ENCODE measurements at places on chromosomes 12 and 14. TPM values are rescaled to one million over a fixed set of nuclear protein-coding genes. Genes with fewer than 3 reads are reported as not detected.
A peak's percentile ranks its signal among the peaks of the same experiment; 100 is the strongest.

The FKBP3 gene
- 58.3 TPM for total RNA-seq

The TRAF3 gene
- 120 TPM for total RNA-seq

DNA sequence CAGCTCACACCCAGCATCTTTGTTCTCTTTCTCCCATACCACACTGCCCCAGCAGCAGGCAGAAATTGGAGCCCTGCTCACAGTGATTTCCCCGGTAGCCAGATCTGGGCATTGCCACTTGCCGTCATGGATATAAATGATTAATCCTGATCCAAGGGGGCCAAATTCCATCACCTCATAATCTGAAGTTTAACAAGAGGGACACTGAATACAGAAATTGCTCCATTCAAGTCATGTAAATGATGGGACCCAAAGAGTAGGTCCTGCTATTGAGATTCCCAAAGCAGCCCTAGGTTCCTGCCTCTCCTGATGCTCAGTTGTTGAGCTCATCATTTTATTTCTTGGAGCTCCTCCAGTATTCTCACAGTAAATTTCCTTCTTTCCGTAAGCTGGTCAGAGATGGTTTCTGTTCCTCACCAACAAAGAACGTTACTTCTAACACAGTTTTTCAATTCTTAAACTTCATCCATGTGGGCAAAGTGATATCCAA, 11.7 kb downstream of the ITPR2 start:
- no peak for DNase-seq
- no peaks in the 10 kb centered on the region for H3K27me3 ChIP-seq
- peaks cover 4% of the 10 kb centered on the region for H3K36me3 ChIP-seq
- H3K4me1 ChIP-seq, result peaks cover 34% of the 10 kb centered on the region

- H3K4me1 ChIP-seq, result no peaks in the 10 kb centered on the region
- H3K27ac ChIP-seq, result no peak overlapping the region
- H3K4me3 ChIP-seq, result no peak overlapping the region
- no peak for DNase-seq
- no peaks in the 10 kb centered on the region for H3K27me3 ChIP-seq
These were observed 45.0 kb upstream of the FZD10 start for GRCh38 chr12:130117233-130117632.

DNA sequence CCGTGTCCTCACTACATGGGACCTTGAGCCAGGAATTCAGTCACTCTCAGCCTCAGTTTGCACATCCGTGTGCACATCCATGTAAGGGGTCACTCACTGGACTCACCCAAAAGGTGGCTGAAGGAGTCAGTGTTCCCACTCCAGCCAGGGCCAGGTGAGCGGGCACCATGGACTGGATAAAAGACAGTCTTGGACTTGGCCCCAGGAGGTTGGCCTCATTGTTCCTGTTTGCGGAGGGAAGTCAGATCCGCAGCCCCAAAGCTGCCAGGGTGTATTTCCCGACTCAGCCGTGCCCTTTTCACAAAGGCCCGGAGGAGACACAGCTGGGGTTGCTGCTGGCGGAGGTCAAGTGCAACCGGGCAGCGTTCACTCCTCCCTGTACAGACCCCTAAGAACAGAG, 170.7 kb upstream of the MYL2 start:
- no peak overlapping the region for H3K4me3 ChIP-seq
- peaks cover 7% of the 10 kb centered on the region for H3K27me3 ChIP-seq
- H3K27ac ChIP-seq, result no peak overlapping the region
- H3K4me1 ChIP-seq, result peaks cover 25% of the 10 kb centered on the region
- no peak for DNase-seq
- H3K36me3 ChIP-seq, result no peaks in the 10 kb centered on the region

DNA sequence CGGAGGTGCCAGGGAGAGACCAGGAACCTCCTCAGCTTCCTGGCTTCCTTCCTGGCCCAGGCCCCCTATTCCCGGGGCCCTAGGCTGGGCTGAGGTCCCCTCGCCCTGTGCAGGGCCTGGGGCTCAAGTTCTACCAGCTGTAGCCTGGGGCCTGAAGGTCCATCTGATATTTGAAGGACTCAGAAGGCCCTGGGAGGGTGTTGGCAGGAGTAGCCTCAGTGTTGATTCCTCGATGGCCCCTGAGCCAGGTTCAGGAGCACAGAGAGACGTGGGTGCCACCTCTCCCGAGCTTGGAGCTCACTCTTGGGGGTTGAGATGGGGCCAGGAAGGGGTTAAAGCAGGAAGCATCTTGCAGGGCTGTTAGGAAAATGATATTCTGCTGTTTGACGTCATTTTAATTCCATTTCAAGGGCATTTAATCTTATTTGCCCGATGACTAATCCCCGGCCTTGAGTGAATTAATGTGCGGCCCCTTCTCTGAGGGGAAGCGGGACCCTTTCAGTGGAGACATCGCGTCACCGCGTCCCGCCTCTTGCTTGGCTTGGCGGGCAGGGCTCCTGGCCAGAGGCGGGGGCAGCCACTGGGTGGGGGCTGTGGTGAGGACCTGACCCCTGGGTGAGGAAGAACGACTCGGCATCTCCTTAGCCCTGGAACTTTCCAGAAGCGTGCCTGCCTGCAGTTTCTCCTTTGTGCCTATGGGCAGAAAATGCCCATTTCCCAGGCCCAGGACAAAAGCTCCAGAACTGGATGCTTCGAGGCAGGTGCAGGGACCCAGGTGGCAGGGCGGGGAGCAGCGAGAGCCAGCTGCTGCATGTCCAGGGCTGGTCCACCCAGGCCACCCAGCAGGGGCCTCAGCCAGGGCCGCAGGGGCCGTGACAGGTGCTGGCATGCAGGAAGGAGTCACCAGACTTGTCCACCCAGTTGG, 158.3 kb downstream of the KIF26A start:
- no peaks in the 10 kb centered on the region for H3K36me3 ChIP-seq
- no peak overlapping the region for H3K27ac ChIP-seq
- H3K4me1 ChIP-seq, result no peaks in the 10 kb centered on the region
- no peak overlapping the region for H3K4me3 ChIP-seq

- no peaks in the 10 kb centered on the region for H3K27me3 ChIP-seq
- H3K4me3 ChIP-seq, result no peak overlapping the region
- no peak overlapping the region for H3K27ac ChIP-seq
- no peak for DNase-seq
- H3K4me1 ChIP-seq, result no peaks in the 10 kb centered on the region
These were observed 11.6 kb upstream of the PPP1CC start for GRCh38 chr12:110754101-110754793.

- H3K27ac ChIP-seq, result no peak overlapping the region
- H3K27me3 ChIP-seq, result peaks cover 36% of the 10 kb centered on the region
- H3K4me3 ChIP-seq, result no peak overlapping the region
- H3K4me1 ChIP-seq, result no peaks in the 10 kb centered on the region
- H3K36me3 ChIP-seq, result no peaks in the 10 kb centered on the region
These were observed 40.3 kb downstream of the PEX5 start for GRCh38 chr12:7229741-7230140.

DNA sequence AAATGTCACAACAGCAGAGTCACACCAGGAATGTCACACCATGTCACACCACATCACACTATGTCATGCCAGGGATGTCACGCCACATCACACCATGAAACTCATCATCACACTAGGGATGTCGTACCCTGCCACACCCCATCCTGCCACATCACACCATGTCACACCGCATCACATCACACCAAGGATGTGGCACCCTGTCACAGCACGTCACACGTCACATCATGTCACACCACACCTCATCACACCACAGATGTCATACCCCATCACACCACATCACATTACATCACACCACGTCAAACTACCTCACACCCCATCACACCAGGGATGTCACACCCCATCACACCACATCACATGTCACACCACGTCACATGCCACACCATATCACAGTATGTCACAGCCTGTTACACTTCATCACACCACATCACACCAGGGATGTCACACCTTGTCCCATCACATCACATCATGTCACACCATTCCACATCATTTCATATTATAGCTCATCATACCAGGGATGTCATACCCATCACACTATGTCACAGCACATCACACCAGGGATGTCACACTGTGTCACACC, 90.9 kb downstream of the TMEM121 start:
- no peaks in the 10 kb centered on the region for H3K36me3 ChIP-seq
- no peak overlapping the region for H3K4me3 ChIP-seq
- H3K27me3 ChIP-seq, result no peaks in the 10 kb centered on the region
- peak overlapping the region; percentile 9 for H3K27ac ChIP-seq

DNA sequence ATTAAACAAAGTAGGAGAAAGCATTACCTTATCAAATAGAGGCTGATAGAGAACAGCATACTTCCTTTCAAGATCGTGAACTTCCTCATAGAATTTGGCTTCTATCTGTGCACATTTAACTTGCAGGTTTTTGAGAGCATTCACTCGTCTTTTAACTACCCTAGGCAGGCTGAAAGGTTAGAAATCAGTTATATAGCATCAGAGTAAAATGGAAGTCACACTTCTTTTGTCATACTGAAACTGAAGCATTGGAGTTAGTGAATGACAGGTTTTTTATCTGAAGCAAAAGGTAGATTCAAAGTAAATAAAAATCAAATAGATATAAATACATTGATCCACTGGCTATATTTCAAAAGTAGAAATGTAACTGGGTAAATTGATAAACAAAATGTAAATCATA, 24.4 kb downstream of the NAP1L1 start:
- peaks cover 89% of the 10 kb centered on the region for H3K36me3 ChIP-seq
- peaks cover 5% of the 10 kb centered on the region for H3K4me1 ChIP-seq
- H3K27me3 ChIP-seq, result no peaks in the 10 kb centered on the region
- DNase-seq, result no peak

DNA sequence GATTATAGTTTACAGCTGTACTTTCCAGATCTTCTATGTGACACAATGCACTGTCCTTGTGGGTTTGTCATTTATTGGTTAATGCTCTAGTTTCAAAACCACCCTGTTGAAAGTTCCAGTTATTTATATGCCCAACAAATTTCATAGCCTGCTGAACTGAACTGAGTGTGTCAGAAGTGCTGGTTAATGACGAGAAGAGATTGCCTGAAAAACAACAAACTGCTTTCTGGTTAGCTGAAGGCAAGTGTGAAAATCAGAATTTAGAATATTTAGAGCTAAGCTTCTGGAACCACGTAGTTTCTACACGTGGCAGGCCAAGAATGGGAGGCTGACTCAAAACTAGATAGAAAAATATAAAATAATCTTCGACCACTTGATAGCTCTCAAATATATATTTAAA, 19.1 kb upstream of the RIN3 start:
- H3K36me3 ChIP-seq, result no peaks in the 10 kb centered on the region
- H3K27me3 ChIP-seq, result peaks cover 6% of the 10 kb centered on the region
- H3K4me1 ChIP-seq, result peaks cover 6% of the 10 kb centered on the region
- DNase-seq, result no peak
- no peak overlapping the region for H3K27ac ChIP-seq

DNA sequence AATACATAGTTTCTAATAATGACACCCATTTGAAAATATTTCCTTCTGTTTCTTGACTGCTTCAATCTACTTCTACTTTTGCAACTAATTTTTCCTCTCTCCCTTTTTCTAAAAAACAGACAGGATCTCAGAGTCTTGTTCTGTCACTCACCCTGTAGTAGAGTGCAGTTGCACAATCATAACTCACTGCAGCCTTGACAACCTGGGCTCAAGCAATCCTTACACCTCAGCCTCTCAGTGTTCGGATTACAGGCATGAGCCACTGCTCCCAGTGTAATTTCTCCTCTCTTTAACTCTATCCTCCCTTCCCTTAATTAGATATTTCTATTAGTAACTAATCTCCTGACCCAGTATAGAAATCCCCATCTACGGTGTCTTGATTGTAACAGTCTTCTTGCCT, 45.4 kb downstream of the SENP1 start:
- H3K27ac ChIP-seq, result no peak overlapping the region
- peaks cover 72% of the 10 kb centered on the region for H3K36me3 ChIP-seq
- no peaks in the 10 kb centered on the region for H3K27me3 ChIP-seq
- DNase-seq, result no peak
- H3K4me1 ChIP-seq, result peaks cover 2% of the 10 kb centered on the region
- no peak overlapping the region for H3K4me3 ChIP-seq

- H3K27me3 ChIP-seq, result no peaks in the 10 kb centered on the region
- no peak overlapping the region for H3K27ac ChIP-seq
- H3K4me3 ChIP-seq, result no peak overlapping the region
- no peaks in the 10 kb centered on the region for H3K36me3 ChIP-seq
- no peak for DNase-seq
These were observed 67.3 kb upstream of the STK38L start for GRCh38 chr12:27176765-27177164.

DNA sequence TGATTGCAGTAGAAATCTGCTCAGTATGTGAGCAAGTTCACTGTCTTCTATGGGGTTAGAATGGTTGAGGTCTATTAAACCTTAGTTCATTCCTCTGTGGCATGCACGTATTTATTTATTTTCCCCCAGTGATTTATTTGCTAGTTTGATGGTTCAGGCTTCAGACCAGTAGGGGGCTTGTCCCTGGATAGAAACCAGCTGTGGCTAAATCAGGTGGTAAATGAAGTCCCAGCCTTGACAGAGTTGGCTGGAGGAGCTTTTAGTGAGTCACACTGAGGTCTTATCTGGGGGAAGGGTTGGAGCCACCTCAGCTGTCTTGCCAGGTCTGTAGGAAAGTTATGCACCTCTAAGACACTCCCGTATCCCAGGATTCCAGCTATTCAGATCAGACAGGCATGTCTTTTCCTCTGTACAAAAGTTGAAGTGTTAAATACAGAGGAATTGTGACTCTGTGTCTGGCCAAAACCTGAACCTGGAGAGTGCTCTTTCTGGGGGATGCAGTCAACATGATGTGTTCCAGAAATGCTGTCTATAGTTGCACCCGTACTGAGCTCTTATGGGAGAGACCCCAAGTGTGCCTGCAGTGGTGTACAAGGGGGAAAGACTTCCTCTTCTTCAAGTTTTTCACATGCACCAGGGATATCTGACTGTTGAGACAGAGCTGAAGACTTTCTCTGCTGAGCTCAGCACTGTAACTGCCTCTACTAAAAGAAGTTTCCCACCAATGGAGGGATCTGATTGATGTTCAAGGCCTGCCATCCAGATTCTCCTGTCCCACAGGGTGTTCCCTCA, 1322.1 kb downstream of the TMEM121 start:
- peak overlapping the region; percentile 97 for H3K27ac ChIP-seq
- peaks cover 90% of the 10 kb centered on the region for H3K4me1 ChIP-seq
- H3K27me3 ChIP-seq, result no peaks in the 10 kb centered on the region
- H3K36me3 ChIP-seq, result peaks cover 11% of the 10 kb centered on the region

DNA sequence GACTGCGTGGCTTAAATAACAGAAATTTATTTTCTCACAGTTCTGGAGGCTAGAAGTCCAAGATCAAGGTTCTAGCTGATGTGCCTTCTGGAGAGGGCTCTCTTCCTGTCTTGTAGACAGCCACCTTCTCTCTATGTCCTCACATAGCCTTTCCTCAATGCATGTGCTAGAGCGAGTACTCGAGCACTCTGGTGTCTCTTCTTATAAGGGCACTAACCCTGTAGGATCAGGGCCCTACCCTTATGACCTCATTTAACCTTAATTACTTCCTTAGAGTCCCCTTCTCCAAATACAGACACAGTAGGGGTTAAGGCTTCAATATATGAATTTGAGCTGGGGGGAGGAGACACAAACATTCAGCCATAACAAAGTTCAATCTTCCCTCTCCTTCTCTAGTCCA, 10.2 kb downstream of the DHH start:
- H3K27ac ChIP-seq, result no peak overlapping the region
- H3K36me3 ChIP-seq, result no peaks in the 10 kb centered on the region
- no peak for DNase-seq
- H3K4me3 ChIP-seq, result no peak overlapping the region
- peaks cover 13% of the 10 kb centered on the region for H3K4me1 ChIP-seq

Measured in activated B cell treated with CpG ODN at 0.5 μM for 24 hours (primary cell).